Right ventricle myocardium superior (tissue), 1 donor: ENCODE measurements at places on chromosomes 5 and 9. TPM values are rescaled to one million over a fixed set of nuclear protein-coding genes. Genes with fewer than 3 reads are reported as not detected.

AMBP gene
- total RNA-seq = 0.51 TPM

PCDHGA10 gene
- 5.4 TPM for total RNA-seq

ARHGEF39 gene
- 0.24 TPM for total RNA-seq

PAX5 gene
- total RNA-seq = not detected

TOR1B gene
- 10.0 TPM for total RNA-seq

DNAH5 gene
- 0.27 TPM for total RNA-seq

SCGB3A2 gene
- not detected for total RNA-seq

FCHO2 gene
- total RNA-seq = 19.7 TPM

RNF180 gene
- 12.4 TPM for total RNA-seq

TAS2R1 gene
- total RNA-seq = not detected

MYMK gene
- not detected for total RNA-seq

PLPPR1 gene
- not detected for total RNA-seq

PDCD1LG2 gene
- 2.4 TPM for total RNA-seq

DOCK2 gene
- total RNA-seq = 6.3 TPM

ENHO gene
- total RNA-seq = 0.48 TPM

TAF11L5 gene
- not detected for total RNA-seq

CER1 gene
- not detected for total RNA-seq

PCDHB9 gene
- 0.81 TPM for total RNA-seq

PCDHA2 gene
- total RNA-seq = not detected

C9orf78 gene
- total RNA-seq = 31.4 TPM

STING1 gene
- 39.0 TPM for total RNA-seq

SAXO1 gene
- total RNA-seq = not detected

GPR151 gene
- not detected for total RNA-seq

ADAMTSL2 gene
- total RNA-seq = 8.1 TPM
